ENCODE measurements at places on chromosomes 13 and 19.
A peak's percentile ranks its signal among the peaks of the same experiment; 100 is the strongest.

GRCh38 chr19:38538793-38539528 is 78.8 kb downstream of the MAP4K1 start:
- DNase-seq, result no peak

- no peak for DNase-seq
Observed at GRCh38 chr19:42306646-42307045, 4.2 kb upstream of the PAFAH1B3 start.

- no peak for DNase-seq
Observed at GRCh38 chr13:76672420-76672819, 213.8 kb downstream of the KCTD12 start.

GRCh38 chr13:102729560-102730270 is 34.9 kb upstream of the METTL21C start:
- no peak for DNase-seq

GRCh38 chr19:57558525-57558924 is 1.1 kb downstream of the ZNF550 start:
- DNase-seq, result no peak

DNA sequence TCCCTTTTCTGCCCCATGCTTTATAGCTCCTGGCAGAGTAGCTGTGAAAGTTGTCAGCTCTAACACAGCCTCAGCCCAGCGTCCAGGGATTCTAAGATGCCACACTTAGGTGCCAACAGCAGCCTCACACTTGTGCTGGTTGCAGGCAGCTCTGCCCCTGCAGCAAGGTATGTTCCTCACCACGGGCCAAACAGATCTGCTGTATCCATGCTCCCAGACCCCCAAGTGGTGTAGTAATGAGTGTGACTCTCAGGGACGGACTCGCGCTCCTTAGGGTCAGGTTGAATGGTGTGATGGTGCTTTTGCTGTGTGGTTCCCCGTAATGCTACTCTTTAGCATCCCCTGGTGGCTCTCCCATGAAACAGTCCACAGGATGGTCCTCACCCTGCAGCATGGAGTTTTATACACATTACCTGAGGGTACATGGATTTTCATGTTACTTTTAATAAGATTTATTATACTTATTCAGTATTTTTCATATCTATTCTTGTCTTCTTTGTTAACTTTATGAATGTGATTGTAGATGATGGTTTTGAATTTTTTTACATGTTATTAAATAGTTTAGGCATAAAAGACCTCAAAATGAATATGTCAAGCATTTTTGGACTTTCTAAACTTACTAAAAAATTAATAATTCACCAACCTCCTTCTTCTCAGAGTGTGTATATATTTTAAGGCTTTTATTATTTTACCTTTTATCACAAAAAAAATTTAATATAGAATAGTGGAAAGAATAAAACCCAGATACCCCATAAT is 232.5 kb downstream of the SLC7A1 start:
- DNase-seq, result peak; percentile 1

DNA sequence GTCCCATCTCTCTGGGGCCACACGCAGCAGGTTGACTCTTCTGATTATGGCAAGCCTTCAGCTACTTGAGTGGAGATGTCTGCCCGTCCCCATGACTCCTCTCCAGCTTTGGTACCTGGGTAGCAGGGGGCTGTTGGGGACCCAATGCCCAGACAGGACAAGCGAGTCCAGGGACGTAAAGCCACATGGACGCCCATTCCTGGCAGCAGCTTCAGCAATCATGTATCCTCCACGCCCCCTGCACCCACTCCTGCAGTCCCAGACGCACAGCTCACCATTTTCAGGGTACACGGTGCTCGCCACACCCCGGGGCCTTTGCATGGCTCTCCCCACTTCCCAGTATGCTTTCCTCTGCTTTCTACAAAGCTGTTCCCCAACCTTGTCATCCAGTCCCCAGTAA is 22.0 kb upstream of the VSTM2B start:
- no peak for DNase-seq

DNA sequence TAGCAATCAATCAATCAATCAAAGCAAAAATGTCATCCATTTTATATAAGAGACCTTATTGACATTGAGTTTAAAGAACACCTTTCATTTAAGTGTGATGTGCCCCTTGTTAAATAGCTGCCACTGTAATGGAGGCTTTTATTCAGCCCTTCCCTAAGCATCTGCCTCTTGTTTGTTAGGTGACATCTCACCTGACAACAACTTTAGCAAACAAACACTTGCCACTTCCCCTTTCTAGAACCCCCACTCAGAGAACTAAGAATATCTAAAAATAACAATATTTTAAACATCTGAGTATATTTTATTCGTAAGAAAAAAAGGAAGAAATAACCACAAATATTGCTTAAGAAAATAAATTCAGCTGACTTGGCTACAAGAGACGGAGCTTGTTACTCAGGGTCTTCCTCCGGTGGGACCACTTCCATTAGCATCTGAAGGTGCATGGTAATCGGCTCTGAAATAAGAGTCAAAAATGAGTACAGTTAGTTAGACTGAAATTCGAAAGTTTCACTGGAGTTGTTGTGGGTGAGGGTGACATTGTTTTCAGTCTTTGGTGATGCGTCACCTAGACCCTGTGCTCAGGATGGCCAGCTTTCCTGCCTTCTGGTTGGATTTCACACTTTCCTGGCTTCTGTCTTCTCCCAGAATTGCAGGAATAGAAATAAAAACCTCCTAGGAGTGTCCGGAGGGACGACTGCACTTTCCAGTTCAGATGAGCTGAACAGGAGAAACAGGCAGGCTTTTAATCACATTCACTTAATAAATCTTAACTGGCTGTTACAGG is 39.1 kb downstream of the SLC7A9 start:
- no peak for DNase-seq

DNA sequence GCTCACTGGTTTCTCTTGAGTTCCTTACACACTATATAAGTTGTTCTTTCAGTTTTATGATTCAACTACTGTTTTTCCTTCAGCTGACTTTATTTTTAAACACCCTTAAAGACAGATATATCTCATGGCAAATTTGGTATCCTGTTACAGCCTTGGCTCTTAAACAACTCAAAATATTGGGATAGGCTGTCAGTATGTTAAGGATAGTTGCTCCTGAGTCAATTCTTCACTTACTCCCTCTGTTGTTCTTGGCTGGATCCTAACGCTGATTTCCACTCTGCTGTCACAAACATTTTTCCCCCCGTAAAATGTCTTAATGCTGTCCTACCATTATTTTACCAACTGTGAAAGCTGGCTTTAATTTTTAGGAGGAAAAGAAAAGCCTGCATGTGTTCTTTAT is 1.2 kb downstream of the KCNRG start:
- no peak for DNase-seq

DNA sequence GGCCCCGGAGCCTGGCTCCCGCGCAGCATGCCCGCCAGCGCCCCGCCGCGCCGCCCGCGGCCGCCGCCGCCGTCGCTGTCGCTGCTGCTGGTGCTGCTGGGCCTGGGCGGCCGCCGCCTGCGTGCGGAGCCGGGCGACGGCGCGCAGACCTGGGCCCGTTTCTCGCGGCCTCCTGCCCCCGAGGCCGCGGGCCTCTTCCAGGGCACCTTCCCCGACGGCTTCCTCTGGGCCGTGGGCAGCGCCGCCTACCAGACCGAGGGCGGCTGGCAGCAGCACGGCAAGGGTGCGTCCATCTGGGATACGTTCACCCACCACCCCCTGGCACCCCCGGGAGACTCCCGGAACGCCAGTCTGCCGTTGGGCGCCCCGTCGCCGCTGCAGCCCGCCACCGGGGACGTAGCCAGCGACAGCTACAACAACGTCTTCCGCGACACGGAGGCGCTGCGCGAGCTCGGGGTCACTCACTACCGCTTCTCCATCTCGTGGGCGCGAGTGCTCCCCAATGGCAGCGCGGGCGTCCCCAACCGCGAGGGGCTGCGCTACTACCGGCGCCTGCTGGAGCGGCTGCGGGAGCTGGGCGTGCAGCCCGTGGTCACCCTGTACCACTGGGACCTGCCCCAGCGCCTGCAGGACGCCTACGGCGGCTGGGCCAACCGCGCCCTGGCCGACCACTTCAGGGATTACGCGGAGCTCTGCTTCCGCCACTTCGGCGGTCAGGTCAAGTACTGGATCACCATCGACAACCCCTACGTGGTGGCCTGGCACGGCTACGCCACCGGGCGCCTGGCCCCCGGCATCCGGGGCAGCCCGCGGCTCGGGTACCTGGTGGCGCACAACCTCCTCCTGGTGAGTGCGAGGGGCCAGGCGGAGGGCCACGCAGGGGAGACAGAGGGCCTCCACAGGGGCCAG is at the start of gene KL:
Gene KL (plus strand): TSS at position 10 of the 909 bp plus-strand sequence. CDS start 18 bp downstream, at position 28.
- no peak for DNase-seq

DNA sequence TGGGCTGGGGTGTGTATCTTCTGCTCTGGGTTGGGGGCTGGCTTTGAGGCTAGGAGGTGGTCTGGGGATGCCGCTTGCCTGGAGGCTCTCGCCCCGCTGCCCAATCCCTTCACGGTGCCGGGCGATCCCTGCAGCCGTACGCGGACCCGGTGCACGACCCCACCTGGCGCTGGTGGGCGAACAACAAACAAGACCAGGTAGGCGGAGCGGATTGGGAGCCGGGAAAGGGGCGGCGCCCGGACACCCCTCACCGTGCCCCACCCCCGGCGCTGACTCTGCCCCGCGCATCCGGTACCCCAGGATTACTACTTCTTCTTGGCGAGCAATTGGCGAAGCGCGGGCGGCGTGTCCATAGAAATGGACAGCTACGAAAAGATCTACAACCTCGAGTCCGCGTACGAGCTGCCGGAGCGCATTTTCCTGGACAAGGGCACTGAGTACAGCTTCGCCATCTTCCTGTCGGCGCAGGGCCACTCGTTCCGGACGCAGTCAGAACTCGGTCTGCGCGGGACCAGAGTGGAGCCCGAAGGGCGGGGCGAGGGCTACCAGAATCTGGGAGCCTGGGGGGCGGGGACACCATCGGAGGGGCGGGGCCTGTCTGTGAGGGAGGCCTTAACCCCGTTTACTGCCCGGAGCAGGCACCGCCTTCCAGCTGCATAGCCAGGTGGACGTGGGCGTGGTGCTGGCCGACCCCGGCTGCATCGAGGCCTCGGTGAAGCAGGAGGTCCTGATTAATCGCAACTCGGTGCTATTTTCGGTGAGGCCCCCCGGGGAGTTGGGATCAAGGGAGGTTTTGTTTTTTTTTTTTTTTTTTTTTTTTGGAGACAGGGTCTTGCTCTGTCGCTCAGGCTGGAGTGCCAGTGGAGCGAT is 12.1 kb upstream of the PSMD8 start:
- DNase-seq, result no peak

- no peak for DNase-seq
Observed at GRCh38 chr13:30142486-30143211, 164.7 kb downstream of the KATNAL1 start.

DNA sequence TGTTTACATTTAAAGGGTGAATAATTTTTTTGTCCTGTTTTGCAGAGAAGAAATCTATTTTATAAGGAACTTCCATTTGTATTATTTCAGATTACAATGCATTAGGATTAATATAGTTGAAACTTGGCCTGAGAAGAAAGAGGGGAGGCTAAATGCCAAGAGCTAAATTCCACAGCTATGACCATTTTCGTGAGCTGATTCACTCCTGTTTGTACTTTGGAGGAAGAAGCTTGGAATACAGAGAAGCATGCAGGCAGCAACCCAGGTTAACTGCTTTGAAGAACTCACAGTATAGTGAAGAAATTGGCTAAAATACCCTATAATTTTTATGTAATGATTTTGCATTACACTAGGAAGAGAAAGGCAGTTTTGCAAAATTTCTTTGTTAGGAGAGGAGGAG is 309.4 kb upstream of the KLF12 start:
- DNase-seq, result no peak

- no peak for DNase-seq
Observed at GRCh38 chr13:64959276-64959675, 2270.9 kb downstream of the PCDH9 start.

- no peak for DNase-seq
Observed at GRCh38 chr13:26656919-26657318, 99.4 kb downstream of the WASF3 start.
